ENCODE measurements at places on chromosomes 3 and 15.

DNA sequence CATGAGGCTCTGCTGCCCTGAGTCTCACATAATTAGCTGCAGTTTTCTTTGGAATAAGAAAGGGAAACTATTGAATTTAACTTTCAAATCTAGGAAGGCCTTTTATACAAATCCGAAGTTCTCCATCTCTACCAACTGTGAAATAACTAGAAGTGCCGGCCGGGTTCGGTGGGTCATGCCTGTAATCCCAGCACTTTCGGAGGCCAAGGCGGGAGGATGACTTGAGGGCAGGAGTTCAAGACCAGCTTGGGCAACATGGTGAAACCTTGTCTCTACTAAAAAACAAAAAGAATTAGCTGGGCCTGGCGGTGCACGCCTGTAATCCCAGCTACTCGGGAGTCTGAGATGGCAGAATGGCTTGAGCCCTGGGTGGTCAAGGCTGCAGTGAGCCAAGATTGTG lies 43.6 kb downstream of the COL8A1 start:
- DNase-seq: no peak

- peak; percentile 8 for DNase-seq
These were observed 285.0 kb downstream of the SQOR start for GRCh38 chr15:45919806-45920205.

- DNase-seq: no peak
These were observed 190.2 kb upstream of the DPH6 start for GRCh38 chr15:35736150-35736549.

GRCh38 chr3:49614936-49615335 lies 59.2 kb upstream of the APEH start:
- no peak for DNase-seq

DNA sequence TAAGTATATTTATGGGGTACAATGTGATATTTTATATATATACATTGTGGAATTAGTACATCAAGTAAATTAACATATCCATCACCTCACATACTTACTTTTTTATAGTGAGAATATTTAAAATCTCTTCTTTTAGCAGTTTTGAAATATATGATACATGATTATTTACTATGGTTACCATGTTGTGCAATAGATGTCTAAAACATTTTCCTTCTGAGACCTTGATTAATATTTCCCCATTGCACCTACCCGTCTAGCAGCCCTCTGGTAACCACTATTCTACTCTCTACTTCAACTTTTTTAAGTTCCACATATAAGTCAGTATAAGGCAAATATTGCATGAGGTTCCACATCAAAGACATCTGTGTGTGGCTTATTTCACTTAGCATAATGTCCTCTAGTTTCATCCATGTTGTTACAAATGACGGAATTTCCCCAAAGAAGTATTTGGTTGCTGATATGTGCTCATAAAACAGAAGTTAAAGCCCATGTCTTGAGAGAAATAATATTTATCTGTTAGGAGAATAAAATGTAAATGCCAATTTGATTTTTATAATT lies 29.6 kb upstream of the NFKBIZ start:
- DNase-seq: no peak

DNA sequence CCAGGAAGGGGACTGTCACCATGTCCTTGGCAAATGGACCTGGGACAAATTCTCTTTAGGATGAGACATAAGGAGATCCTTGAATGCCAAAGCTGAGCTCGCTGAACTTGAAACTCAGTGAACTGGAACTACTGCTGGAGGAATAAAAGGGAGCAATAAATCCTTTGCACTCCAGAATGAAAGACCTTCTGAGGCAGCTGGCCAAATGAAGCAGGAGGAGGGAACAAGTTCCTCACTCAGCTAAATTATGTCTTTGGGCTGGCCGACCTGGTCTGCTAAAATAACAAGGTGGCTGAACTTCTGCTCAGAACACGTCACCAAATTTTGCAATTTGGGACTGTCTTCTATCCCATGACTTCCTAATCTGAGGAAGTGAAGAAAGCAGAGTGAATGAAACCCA lies 314.7 kb downstream of the LPP start:
- no peak for DNase-seq

DNA sequence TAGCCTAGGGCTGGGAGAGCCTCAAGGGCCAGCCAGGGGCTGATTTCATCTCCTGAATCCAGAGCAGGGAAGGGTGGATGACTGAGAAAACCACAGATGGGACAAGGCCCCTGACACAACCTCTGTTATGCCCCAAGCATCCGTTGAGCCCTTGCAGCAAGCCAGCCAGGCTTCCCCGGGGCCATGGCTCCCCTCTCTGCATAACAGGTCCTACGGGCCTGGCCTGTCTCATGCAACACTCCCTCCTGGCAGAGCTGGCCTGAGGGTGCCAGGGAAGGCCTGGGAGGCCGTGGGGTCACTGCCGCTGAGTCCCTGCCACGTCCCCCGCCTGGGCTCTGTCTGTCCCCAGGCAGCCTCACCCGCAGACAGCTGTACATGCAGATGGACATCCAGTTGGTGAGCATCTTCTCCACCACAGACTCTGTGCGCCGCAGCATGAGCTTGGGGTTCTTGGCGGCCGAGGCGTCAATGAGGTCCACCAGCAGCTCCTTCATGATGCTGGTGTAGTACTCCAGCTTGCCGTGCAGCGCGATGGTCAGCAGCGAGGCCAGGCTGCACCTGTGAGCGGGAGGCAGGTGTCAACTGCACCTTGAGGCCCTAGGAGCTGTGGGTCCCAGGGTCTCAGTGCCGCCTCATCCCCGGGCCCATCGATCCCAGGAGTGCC lies 22.1 kb downstream of the H1-8 start:
- DNase-seq: peak; percentile 79

GRCh38 chr3:179842061-179842460 lies 189.2 kb downstream of the USP13 start:
- no peak for DNase-seq

DNA sequence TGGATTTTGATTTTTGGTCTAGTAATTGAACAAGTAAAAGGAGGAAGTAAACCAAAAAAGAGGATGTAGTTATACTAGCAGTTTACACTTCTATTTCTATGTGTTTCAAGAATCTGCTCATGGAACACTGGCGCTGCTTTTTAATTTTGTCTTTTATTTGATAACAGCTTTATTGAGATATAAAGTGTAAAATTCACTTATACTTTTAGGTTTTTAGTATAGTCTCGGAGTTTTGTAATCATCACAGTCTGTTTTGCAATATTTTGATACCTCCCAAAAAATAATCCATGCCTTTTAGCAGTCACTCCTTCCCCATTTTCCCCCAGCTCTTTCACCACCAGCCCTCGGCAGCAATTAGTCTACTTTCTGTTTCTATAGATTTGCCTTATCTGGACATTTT lies 18.0 kb downstream of the UBE2E2 start:
- no peak for DNase-seq

DNA sequence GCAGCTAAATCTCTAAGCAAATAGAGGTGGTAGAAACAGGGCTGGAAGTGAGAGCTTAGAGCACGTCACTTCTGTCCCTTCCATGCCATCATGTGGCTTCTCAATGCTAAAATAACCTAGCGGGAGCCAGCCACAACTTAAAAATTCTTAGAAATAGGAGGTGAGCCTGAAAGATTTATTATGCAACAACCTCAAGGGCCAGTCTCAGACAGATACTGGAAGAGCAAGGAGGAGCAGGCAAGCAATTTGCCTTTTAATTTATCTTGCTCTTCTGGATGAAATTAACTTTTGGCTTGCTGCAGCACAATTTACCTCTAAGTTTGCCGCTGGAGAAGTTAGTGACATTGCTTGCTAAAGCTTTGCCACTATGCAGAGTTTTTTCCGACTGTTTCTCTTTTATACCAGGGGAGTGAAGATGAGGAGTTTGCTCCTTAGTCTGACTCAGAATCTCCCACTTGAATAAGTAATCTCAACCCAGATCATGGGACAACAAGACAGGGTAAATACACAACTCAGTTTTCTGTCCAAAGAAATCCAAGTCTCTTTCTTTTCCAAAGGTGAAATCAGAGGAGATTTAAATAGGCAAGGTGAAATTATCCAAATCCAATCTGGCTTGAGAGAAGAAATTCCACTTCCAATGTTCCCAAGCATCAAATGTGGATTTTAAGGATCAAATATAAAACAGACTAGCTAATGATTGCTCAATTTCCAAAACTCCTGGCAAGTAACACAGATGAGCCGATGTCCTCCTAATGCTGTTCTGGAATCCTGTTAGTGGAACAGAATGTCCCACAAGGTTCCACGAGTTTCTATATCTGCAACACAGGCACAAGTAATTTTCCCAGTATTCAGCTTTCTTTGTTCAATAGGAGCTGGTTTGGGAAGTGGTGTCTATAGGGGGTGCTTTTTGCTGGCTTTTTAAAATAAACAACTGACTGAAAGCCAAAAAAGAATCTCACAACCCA lies 329.4 kb upstream of the RORA start:
- no peak for DNase-seq

DNA sequence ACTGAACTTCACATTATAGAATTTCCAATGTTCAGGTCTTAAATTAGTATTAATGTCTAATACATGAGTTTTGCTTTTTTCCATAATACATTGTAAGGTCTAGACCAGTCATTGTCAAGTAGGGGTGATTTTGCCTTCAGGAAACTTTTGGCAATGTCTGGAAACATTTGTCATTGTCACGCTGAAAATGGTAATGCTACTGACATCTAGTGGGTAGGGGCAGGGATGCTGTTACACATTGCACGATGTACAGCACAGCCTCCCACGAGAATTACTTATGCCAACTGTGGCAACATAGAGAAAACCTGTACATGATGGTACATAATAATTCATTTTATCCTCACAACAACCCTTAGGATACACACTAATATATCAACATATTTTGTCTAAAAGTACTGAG lies 384.1 kb downstream of the CADM2 start:
- no peak for DNase-seq

- DNase-seq: no peak
These were observed 22.5 kb downstream of the FAM240A start for GRCh38 chr3:46634856-46635255.

DNA sequence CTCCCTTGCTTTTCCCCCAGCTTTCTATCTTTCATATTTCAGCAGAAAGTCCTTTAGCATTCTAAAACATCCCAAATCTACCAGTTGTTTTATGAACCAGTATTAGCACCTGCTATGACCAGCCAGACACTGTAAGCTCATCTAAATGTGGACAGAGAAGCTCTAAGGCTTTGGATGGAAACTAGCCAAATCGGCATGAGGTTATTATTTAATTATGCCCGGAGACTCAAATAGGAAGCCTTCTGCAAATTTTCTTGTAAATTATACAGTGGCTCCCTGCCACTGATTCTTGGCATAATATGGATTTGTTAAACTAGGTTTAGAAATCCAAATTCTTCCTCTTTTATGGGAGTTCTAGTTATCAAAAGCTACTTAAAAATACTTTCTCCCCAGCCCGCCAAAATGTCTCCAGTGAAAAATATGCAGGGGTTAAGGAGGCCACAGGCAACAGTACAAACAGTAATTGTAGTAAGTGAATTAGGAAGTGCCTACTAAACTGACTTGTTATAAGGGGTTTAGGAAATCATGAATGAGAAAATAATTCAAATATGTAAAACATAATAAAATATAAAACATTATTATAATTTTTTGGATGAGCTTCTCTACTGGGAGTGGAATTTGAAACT lies 15.4 kb downstream of the MYH15 start:
- no peak for DNase-seq

GRCh38 chr3:85228966-85229365 lies 270.2 kb downstream of the CADM2 start:
- DNase-seq: no peak

DNA sequence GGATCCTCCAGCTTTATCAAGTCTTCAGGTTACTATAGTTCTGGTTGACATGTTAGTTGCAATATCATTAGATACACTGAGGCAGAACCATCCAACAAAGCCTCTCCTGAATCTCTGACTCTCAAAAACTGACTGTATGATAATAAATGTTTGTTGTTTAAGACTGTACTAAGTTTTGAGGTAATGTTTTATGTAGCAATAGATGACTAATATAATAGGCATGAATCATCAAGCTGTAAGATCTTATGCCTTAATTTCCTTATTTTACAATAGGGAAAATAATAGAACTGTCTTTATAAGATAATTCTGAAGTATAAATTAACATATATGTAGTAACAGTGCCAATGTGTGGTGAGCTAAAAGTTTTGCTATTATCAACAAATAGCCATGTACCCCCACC lies 88.9 kb upstream of the TBC1D5 start:
- no peak for DNase-seq

- DNase-seq: peak; percentile 24
These were observed 407.7 kb upstream of the C2CD4B start for GRCh38 chr15:62572797-62573196.
